ENCODE measurements at places on chromosomes 4 and X.
A peak's percentile ranks its signal among the peaks of the same experiment; 100 is the strongest.

DNA sequence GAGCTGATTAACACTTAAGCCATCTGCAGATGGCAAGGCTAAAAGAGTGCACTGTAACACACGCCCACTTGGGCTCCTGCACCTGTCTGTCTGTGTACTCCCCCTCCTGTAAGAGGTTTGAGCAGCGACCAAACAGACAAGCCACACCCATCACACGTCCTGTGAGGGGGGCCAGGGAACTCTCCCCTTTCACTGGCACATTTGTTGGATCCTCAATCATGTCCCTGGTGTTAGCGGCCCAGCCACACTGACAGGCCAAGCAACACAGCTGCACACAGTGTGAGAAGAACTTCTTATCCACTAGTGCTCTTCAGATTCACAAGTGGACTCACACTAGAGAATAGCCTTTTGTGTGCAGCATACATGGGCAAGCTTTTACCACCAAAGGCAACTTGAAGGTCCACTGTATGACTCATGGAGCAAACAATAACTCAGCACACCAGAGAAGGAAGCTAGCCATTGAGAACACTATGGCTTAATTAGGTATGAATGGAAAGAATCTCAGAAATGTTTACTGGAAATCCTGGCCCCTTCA is 29.1 kb upstream of the UTP14A start:
- no peak for DNase-seq

DNA sequence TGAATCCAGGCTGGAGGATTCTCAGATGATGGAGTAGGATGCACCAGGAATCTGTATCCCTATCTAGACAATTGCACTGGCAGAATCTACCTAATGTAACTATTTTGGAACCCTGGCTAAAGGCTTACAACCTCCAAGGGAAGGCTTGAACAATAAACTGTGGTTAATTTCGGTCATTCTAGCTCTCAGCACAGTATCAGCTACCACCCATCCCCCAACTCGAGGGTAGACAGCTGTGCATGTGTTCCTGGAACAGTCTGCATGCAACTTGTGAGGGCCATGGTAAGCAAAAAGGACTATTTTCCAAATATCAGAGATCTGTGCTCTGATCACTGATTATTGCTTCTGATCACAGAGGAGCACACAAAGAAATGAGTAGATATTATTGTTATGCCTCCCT is 34.0 kb downstream of the ELF2 start:
- no peak for DNase-seq

DNA sequence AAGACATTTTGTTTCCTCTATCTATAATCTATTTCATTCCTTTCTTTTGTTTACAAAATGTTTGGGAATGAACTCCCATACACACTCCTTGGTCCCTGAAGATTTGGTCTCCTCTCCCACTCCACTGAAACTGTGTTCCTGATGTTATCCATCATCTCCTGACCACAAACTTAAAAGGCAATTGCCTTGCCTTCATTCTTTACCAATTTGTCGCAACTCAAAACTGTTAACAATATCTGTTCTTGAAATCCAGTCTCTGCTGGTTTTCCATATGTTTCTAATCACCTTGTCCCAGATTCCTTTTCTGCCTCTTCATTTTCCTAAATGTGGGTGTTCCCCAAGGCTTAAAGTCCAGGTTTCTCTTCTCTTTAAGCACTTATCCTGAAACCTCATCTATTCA is 262.2 kb upstream of the TTC29 start:
- no peak for DNase-seq

DNA sequence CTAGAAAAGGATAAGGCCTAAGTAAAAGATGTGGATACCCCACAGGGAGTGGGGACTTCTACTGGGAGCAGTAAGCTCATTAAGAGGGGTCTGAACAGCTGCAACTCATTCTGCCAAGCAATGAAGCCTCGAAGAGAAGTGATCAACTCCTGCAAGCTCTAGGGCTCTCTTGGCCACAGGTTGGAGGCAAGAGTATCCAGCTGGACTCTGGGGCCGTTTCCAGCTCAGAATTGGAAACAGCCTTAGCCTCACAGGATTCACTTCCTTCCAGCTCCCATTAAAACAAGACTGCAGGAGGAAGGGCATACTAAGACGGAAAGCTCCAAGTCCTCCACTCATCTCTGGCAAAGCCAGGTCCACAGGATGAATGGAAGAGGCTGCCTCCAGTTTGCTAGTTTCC is 126.3 kb downstream of the ATG4A start:
- no peak for DNase-seq

GRCh38 chrX:131779741-131780140 is 235.9 kb downstream of the OR13H1 start:
- no peak for DNase-seq

DNA sequence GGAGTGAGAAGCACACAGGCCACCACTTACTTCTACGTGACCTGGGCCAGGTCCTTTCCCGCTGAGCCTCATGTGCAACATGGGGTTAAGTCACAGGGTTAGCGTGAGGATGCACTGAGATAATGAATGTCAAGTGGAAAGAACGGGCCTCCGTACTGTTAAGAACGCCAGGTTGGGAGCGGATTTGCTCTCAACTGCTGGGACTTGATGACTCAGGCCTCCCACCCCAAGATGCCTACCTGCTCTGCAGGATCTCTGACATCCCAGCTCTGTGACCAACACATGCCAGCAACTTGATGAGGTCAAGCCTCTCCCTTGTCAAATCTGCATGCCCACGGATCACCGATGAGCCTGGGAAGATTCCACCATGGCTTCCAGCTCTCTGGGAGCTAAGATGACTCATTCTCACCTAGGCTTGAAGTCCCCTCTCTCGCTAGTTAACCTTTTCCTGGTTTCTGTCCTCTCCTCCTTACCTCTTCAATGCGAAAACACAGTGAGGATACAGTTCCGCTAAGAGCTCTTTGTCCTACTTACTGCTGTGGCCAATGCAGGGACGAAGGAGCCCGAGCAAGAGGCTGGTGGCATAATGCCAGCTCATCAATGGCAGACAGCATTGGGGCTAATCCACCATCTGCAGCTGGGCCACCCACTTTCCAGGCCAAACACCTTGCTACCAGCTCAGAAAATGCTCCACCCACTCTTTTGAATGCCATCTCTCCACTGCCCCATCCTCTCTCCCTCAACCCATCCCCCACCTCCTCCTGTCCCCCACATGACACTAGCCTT is 67.6 kb downstream of the PJA1 start:
- no peak for DNase-seq

DNA sequence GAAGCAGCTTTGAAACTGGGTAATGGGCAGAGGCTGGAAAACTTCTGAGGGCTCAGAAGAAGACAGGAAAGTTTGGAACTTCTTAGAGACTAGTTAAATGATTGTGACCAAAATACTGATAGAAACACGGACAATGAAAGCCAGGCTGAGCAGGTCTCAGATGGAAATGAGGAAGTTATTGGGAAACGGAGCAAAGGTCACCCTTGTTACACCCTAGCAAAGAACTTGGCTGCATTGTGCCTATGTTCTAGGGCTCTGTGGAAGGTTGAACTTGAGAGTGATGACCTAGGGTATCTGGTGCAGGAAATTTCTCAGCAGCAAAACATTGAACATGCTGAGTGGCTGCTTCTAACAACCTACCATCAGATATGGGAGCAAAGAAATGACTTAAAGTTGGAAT is 50.8 kb upstream of the FBXW7 start:
- no peak for DNase-seq

DNA sequence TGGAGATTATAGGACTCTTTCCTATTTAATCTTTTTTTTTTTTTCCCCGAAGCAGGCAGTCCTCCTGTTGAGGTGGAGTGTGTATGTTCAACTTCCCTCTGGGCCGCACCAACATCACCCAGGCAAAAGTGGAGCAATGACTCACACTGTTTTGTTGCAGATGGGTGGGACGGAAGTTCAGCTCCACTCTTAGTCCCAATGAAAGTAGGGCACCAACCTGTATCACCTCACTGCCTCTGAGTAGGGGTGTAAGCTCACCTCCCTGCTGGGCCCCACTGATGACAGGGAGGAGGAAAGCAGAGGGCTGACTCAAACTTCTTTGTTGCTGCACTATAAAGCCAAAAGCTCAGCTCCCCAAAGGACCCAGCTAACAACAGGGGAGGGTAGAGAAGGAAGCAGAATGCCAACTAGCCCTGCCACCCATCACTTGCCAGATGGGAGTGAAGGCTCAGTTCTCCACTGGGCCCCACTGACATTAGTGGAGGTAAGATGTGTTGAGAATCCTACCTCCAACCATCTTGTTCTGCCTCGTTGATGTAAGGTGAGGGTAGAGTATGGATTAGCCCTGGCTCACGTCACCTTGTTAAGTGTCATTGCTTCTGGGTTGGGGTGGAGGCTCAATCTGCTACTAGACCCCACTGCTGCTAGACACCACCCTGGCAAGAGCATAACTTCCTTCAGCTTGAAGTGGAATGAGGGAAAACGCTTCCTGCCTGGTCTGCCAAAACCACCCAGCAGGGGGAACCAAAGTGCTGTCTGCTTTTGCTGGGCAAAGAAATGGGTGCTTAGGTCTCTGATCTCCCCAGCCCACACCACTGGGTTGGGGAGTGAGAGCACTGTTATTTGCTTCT is 14.1 kb downstream of the RPS6KA3 start:
- peak; percentile 56 for DNase-seq

GRCh38 chr4:152970102-152970820 is 34.1 kb downstream of the FHDC1 start:
- DNase-seq: no peak

DNA sequence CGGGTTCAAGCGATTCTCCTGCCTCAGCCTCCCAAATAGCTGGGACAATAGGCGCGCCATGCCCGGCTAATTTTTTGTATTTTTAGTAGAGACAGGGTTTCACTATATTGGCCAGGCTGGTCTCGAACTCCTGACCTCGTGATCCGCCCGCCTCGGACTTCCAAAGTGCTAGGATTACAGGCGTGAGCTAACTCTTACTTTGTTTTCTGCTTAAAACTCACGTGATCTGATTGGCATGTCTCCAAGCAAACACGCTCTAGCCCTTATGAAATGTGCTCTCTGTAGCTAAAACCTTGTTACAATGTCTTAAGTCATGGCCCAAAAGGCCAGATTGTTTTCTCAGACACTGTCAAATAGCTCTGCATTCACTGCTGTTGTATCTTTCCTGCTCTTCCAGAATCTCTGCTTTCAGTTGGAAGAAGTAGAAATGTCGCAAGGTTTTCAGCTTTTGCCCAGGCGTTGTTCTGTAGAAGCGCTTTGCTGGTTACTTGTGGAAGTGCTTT is 39.7 kb upstream of the OGT start:
- no peak for DNase-seq

GRCh38 chr4:53009824-53010223 is 147.7 kb downstream of the RASL11B start:
- DNase-seq: no peak

DNA sequence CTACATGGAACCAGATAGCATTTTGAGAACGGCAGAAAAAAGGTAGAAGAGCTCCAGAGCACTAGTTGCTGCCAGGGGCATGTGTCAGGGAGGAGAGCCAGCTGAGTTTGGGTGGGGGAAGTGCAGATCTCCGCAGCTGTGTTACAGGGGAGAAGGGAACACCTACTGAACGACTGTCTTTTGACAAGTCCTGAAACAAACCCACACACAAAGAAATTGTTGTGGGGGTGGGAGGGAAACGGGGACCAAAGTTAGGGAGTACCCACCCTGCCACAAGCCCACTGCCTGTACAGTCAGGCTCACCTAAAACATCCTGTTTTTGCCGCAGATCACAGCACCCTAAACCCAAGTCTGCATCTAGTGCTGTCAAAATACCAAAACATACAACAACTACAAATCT is 55.5 kb downstream of the LEF1 start:
- DNase-seq: peak; percentile 43
